ENCODE measurements at places on chromosomes 2 and 18. TPM values are rescaled to one million over a fixed set of nuclear protein-coding genes. Genes with fewer than 3 reads are reported as not detected.

The SH2D6 gene
- total RNA-seq: 0.36 TPM

The GATA6 gene
- total RNA-seq: 2.5 TPM

The LHCGR gene
- under 0.01 TPM for total RNA-seq

The IL36G gene
- not detected for total RNA-seq

- DNase-seq: peak; percentile 12
Measured at GRCh38 chr2:219596954-219597551, 604 bp upstream of the STK11IP start.

DNA sequence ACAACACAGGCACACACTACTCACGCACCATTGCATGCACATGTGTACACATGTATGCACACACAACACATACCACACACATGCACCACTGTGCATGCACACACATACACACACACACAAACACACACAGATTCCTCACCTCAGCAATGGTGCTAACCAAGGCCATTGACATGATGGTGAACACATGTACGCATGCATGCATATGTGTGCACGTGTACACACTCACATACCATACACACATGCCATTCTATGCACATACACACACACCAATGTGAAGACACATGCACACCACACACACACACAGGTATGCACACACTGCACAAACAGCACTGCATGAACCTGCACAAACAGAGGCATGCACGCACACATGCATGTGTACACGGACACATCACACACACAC, 976.0 kb downstream of the DCDC2C start:
- DNase-seq: no peak

GRCh38 chr2:171069286-171069956, 91.3 kb downstream of the TLK1 start:
- DNase-seq: no peak

GRCh38 chr2:98771721-98772524, 41.0 kb upstream of the MGAT4A start:
- DNase-seq: no peak

- peak; percentile 66 for DNase-seq
Measured at GRCh38 chr2:33033606-33034081, 86.9 kb downstream of the LTBP1 start.

GRCh38 chr18:5173646-5174045, 23.4 kb downstream of the AKAIN1 start:
- DNase-seq: no peak

DNA sequence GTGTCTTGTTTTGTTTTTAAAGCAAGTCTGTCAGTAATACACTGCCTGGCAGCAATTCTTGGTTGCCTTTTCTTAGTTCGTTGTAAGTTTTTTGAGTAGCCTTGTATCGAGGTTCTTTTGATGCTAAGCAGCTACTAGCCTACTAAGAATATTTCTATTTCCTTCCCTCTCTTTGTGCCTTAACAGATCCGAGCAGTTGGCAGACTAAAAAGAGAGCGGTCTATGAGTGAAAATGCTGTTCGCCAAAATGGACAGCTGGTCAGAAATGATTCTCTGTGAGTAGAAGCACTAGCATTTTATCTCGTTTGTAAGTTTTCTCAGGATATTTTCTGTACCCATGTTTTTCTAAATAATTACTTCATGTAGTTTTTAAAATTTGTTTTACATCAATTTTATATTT, 15.1 kb downstream of the MFF start:
- DNase-seq: no peak

DNA sequence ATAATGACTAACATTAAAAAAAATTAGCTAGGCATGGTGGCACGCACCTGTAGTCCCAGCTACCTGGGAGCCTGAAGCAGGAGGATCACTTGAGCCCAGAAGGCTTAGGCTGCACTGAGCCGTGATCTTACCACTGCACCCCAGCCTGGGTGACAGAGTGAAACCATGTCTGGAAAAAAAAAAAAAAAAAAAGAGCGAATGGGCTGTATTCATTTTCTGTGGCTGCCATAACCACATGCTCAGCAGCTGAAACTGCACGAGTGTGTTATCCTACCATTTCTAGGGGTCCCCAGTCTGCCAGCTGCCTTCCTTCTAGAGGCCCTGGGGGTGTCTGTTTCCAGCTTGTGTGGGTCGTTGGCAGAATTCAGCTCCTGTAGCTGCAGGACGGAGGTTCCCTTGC, 247.8 kb downstream of the EIPR1 start:
- DNase-seq: no peak

DNA sequence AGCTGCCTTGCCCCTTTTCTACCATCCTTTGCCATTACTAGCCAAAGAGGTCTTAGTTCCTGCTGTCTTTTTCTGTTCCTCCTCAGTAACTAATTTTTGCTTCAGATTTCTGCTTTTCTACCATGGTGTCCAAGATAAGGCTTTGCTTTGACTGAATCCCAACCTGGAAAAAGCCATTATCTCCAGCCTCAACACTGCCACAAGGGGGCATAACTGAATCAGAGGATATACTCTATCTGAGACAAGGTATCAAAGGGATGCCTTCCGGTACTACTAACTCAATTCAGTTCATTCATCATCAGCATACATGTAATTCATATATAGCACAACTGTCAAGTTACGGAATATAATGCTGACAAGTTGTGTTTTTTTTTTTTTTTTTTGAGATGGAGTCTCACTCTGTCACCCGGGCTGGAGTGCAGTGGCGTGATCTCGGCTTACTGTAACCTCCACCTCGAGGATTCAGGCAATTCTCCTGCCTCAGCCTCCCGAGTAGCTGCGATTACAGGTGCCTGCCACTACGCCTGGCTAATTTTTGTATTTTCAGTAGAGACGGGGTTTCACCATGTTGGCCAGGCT, 11.4 kb downstream of the OSGEPL1 start:
- DNase-seq: peak; percentile 25

DNA sequence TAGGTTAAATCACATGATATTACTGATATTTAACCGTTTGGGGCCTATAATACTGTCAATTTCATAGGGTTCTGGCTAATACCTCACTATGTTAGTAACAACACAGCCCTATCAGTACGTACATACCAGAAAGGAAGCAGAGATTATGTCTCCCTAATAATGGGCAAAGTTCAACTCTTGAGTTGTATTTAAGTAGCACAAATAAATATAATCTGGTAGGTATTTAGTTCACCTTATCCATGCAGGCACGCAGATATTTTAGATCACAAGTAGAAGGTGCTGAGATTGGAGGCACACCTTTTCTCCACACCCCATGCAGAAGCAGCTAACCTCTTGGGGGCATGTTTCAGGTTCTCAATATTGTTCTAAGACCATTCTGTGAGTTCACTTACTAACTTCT, 118.9 kb downstream of the IRS1 start:
- no peak for DNase-seq

GRCh38 chr2:224894356-224894755, 147.9 kb downstream of the DOCK10 start:
- no peak for DNase-seq

GRCh38 chr2:97745474-97746174, 32.2 kb downstream of the ZAP70 start:
- DNase-seq: peak; percentile 40

- DNase-seq: no peak
Measured at GRCh38 chr2:24509425-24509824, 18.4 kb downstream of the NCOA1 start.

DNA sequence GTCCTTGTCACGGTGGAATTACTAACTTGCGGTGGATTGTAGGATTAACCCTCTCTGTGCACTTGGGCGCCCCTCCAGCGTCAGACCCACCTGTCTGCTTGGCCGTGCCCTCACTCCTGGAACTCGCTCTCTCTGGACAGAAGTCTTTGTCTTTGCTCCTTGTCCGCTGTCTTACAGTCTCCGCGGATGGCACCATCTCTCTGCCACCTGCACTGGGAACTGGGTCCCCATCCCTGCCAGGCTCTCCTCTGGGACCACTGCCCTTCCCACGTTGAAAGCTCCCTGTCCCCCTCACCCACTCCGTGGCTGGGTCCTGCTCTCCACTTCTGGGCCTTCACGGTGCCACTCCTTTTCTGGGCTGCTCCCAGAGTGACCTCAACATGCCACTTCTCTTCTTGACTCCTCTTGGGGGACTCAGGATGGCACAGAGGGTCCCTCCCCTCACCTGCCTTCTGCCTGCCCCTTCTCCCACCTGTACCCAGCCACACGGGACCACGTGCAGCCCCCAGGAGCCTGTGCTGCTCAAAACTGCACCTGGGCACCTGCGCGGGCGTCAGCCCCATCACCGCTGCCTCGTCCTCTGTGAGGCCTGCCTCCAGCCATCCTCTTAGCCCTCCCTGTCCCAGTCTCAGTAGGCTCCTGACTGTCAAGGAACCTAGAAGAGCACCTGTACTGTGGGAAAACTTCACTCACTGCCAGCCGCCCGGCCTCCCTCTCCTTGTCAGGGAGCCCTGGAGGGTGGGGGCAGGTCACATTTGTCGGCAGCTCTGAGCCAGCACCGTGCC, 11.1 kb downstream of the CNDP2 start:
- no peak for DNase-seq

Measured in IMR-90 (cell line).